ENCODE measurements at places on chromosomes 11 and 22.

GRCh38 chr11:67419325-67420049 lies 4.0 kb downstream of the CARNS1 start:
- DNase-seq = no peak

GRCh38 chr22:49948958-49949913 lies 11.3 kb upstream of the PIM3 start:
- no peak for DNase-seq

GRCh38 chr11:84909740-84910139 lies 717.4 kb downstream of the DLG2 start:
- DNase-seq = no peak

GRCh38 chr11:127651888-127652221 lies 651.3 kb upstream of the KIRREL3 start:
- DNase-seq = no peak

GRCh38 chr11:45400591-45400990 lies 114.5 kb upstream of the SYT13 start:
- DNase-seq = no peak

DNA sequence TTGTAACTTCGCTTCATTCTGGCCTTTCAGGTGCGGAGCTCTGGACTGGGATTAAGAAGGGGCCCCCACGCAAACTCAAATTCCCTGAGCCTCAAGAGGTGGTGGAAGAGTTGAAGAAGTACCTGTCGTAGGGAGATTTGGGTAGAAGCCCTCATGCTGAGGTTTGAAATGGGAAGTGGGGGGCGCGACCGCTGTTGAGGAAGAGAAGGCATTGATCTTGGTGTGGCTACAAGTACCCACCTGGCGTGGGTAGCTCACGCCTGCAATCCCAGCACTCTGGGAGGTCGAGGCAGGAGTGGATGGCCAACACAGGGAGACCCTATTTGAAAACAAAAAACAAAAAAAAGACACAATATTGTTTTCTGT lies 779 bp downstream of the SELENOH start:
- DNase-seq = no peak
